CD4-positive, alpha-beta memory T cell (primary cell): ENCODE measurements at places on chromosomes 3 and 15. TPM values are rescaled to one million over a fixed set of nuclear protein-coding genes. Genes with fewer than 3 reads are reported as not detected.

- no peak for DNase-seq
Observed at GRCh38 chr3:141881702-141882101, 5.3 kb downstream of the ATP1B3 start.

DNA sequence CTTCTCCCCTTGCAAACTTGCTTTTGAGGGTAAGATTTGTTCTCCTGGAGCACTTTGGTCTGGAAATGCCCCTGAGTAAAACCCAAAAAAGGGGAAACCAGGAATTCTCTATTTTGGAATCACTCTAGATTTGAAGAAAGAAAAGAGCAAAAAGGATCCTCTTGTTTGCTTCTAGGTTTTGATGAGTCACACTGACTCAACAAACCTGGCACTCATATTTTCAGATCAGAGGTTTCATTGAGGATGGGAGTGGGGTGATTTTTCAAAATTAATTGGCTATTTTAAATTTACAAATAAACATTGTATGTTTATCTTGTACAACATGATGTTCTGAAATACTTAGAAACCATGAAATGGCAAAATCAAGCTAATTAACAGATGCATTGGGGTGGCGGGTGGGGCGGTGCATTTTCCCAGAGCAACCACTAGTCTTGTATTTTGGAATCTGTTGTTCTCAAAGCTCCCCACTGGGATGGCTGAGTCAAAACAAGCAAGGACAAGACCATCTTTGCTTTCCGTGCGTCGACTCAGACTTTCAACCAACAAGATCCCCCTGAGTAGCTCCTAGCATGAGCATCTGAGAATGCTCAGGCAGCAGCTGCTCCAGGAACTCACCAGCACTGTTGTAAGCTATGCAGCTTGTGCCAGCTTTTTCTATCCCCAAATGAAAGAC, 451.4 kb downstream of the WDR72 start:
- no peak for DNase-seq

MORC1 gene
- total RNA-seq: not detected

DNA sequence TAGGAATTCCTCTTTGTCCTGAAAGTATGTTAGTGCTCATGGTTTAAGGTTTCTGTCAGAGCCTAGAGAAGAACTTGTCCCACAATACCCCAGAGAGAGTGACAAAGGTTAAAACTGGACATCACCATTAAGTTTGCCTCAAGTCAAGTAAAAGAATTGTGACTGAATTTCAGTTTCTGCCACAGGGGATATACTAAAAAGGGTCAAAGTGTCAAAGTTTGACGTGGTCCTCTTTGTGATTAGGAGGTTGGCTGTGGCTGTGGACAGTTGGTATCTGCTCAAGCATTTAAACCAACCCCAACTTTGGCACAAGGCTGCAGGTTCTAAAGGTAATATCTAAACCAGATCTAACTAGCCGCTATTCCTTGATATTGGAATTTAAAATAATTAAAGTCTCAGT, 26.1 kb downstream of the FMN1 start:
- no peak for DNase-seq

DNA sequence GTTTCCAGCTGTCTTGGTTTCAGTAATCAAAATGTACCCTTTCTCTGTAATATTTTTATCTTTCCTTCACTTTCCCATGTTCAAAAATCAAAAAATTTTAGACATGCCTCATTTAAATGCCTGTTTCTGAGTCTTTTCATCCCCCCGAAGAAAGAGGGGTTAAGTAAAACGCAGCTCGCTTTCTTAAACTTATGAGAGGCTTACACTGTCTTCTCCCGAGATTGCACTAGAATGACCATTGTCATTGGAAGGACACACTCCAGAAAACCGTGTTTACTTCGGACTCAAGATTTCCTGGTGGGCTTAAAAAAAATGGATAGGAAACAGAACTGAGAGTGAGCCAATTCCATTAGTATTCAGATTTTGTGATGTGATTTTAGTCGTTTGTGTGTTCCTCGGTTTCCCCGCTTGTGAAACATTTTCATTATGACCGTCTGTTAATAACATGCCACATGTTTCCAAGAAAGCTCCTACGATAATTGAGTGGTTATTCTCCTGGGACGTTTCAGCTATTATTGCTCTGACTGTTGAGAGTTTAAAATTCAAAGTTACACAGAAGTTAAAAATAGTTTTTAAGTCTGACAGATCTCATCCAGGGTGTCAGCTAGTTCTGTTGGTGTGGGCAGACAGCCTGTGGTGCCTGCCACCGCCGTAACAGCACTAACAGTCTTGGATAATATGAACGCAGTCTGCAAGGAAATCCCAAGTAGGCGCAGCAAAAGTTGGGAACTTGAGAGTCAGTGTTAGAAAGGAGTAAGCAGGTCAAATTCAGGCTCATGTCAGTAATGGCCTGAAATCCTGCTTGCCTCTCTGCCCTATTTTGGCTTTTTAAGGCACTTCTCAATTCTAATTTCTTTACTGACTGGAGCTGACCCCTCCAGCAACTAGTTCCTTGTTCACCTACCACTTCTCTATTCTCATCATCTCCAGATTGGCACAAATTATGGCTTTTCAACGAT, 1.5 kb downstream of the CRYBG3 start:
- DNase-seq: no peak

GRCh38 chr3:112445839-112446238, 53.4 kb downstream of the BTLA start:
- DNase-seq: no peak

ITIH1 gene
- total RNA-seq: not detected

GOLGA6B gene
- not detected for total RNA-seq

GRCh38 chr3:194312743-194313281, 38.3 kb downstream of the CPN2 start:
- DNase-seq: no peak

- no peak for DNase-seq
Observed at GRCh38 chr15:76566276-76566675, 229.7 kb downstream of the ISL2 start.

GRCh38 chr15:31251165-31251564, 75.5 kb upstream of the KLF13 start:
- DNase-seq: no peak

SLC38A3 gene
- not detected for total RNA-seq

GRCh38 chr15:99677540-99678134, 55.6 kb downstream of the LYSMD4 start:
- DNase-seq: no peak

DNA sequence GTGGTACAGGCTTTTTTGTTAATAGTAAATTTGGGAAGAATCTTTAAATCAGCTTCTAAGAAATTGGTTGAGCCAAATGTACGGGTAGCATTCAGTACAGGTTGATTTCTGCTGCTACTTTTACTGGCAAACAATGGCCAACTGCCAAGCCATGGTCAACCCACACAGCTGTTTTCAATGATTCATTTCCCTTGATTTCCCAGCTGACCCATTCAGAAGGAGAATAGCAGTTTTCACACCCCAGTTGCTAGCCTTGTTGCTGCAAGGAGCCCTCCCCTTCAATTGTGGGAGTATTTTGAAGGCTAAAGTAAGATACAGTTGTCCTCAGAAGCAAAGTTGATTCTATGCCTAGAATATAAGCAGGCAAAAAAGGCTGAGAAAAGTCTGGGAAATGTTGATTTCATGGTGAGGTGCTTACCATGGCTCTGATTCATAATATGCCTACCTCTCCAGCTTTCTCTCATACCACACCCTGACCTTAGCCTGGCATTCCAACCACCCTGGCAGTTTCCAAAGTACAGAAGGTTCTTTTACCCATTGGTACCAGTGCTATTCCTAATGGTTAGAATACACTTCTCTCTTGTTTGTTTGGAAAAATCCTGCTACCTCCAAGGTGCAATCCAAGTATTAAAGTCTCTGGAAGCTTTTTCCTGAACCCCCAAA, 320.3 kb upstream of the TGFBR2 start:
- no peak for DNase-seq

- no peak for DNase-seq
Observed at GRCh38 chr3:173502983-173503568, 105.5 kb downstream of the NLGN1 start.

DNA sequence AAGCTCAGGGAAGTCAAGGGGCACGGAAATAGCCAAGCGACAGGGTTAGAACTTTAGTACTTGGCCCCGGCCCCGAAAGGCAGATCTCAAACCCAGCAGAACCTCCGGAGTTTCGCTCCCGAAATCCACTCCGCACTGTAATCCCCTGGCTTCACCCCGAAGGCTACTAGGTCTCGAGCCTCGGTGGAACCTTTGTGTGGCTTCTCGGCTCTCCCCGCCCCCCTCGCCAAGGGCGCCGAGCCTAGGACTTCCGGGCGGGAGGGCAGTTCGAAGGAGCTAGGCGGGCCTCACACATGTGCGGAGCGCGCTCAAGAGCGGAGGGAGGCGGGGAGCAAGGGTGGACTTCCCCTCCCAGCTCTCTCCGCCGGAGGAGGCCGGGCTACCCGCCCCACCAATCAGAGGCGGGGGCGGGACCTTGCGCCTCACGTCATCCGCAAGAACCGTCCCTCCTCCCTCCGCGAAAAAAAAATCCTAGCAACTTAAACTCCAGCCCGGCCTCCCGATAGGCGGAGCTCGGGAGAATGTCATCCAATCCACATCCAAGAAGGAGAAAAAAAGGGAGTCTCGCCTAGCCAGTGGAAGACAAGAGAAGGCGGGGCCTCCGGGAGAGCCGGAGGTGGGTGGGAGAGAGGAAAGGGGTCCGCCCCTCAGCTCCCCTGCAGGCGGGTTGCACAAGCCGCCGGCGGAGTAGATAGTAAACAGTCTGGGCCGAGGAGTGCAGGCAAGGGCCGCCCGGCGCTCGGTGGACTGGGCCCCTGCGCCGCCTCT, 2.4 kb upstream of the SIN3A start:
- DNase-seq: peak; percentile 99
